ENCODE measurements at places on chromosomes 7 and 10.

DNA sequence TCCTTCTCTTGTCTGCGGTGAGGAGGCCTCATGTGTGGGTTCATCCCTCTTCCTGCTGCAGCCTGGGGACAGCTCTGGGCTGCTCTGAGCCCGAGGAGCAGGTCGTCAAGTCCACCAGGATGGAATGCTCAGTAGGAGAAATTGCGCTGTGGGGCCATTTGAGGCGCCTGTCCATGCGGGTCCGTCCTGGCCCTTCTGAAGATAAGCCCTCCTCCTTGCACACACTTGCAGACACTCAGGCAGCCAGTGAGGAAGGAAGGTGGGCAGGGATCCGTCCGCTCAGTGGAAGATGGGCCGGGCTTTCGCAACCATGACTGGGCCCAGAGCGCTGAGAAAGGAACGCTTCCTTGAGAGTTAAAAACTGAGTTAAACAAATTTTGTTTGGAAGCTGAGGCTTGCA, 356.8 kb downstream of the GLRX3 start:
- DNase-seq, result no peak

DNA sequence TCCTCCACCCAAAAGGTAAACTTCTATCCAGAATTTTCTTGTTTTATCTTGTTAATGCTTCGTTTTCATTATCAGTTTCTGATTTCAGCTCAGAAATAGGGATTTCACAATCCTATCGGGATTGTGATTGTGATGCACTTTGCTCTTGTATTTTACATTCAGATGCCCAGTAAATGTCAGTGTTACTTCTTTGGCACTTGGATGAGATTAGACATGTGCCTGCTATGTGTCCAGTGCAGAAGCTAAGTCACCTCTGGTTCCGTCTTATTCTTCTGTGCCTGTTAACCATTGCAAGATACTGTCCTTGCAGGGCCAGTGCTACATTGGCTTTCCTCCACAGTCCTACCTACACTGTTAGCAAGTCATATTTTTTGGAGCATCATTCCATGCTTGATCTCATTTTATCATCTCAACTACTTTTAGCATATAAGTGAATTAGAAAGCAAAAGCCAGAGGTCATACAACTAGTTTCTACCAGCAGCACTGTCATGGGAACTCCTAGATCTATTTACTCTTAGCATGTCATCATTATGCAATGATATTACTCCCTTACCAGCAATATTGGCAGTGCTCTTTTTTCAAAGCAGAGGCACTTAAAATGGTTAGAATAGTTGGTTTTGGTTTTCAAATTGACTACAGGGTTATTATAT, 26.7 kb downstream of the ZNF277 start:
- DNase-seq, result no peak

DNA sequence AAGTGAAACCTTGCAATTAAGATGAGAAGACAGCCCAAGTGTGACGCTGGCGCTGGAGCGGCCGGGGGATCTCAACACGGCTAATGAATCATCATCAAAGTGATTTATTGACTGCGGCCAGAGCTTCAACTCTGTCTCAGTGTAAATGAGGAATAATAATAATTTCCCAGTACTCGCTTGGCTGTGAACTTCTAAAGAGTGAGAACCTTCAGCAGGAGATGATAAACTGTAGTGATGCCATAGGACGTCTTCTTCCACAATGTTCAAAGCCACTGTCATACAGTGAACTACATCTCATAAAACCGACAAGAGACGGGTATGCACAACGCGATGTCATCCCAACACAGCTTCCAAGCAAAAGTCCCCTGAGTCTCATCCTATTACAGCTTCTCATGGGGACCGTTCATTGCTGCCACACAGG, 123.6 kb upstream of the NOBOX start:
- DNase-seq, result no peak

DNA sequence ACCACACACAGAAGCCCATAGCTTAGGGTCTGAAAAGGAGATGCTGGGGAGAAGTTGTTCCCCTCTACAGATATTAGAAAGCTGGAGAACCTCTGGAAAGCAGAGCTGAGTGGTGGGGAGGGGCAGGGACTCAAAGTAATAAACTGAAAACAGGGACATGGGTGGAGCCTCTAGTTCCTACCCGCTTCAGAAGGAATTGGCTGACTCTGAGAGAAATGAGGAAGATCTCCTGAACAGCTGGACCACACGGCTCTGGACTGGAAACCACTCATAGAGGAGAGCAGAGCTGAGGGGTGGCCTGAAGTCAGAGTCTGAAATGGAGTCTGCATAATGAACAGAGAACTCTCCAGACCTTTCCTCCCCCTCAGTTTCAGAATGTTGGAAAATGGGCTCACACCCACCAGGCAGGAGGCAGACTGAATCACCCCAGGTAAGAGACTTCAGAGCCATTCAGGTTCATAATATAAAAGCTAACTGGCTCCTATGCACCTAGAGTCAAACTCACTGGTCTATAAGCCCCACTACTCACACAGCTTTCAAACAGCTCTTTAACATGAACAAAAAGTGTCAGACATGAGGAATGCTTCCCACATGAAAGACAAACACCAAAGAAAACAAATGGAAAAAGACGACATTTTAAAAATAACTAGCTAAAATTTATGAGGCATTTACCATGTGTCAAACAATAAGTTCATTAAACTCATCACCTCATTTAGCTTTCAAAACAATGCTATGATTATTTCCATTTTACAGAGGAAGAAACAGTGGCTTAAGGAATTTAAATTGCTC, 68.1 kb downstream of the RNF216 start:
- DNase-seq, result no peak

DNA sequence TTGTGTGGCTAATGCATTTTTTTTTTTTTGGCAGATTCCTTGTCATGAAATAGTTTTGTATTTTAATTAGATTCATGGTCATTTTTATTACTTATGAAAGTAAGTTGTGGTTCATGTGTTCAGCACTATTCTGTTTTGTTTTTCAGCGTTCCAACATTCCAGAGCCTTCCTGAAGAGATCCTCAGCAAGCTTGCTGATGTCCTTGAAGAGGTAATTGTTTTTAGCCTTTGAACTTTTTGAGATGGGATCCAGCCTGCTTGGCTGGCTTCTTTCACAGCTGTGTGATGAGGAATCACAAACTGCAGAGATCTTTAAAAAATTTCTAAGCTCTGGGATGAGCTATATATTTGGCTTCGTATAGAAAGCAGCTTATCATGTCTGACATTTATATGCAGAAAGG, 208.0 kb upstream of the CSTF2T start:
- DNase-seq, result no peak

GRCh38 chr7:95972523-95972922, 200.2 kb downstream of the DYNC1I1 start:
- no peak for DNase-seq

DNA sequence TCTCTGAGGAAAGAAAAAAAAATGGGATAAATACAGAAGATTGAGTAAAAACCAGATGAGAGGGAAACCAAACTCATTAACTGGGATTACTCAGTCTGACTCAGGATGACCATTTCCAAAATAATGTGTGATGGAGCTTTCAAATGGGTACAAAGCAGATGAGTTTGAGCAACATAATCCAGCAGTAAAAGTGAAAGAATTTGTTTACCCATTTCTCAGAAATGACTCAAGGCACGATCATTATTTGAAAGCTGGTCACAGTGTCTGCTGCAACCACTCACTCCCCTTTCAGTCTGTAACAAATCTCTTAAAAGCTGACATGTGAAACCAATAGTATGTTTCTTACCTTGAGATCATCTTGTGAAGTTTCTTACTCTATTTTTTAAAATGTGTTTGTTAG, 104.7 kb upstream of the KLF14 start:
- peak; percentile 66 for DNase-seq

DNA sequence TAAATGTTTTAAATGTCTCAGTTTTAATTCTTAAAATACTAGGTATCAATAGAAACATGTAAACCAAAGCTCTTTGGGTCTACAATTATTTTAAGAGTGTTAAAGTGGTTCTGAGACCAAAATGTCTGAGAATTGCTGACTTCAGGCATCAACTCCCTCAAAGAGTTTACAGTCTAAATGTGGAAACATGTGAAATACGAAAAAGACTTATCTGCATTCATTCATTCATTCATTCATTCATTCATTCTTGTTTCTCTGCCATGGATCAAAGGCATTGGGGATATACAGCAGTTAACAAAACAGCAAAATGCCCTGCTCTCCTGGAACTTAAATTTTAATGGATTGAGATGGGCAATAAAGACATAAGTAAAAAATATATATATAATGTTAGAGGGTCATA, 69.8 kb downstream of the BLNK start:
- no peak for DNase-seq

- DNase-seq, result no peak
Observed at GRCh38 chr10:79358811-79359210, 11.5 kb downstream of the PPIF start.

GRCh38 chr10:63703740-63704345, 182.6 kb downstream of the REEP3 start:
- no peak for DNase-seq

- no peak for DNase-seq
Observed at GRCh38 chr10:49363309-49364031, 32.4 kb downstream of the DRGX start.

GRCh38 chr7:36820527-36821170, 96.4 kb upstream of the AOAH start:
- DNase-seq, result peak; percentile 16

- DNase-seq, result no peak
Observed at GRCh38 chr7:159240962-159241361, 96.3 kb upstream of the VIPR2 start.

DNA sequence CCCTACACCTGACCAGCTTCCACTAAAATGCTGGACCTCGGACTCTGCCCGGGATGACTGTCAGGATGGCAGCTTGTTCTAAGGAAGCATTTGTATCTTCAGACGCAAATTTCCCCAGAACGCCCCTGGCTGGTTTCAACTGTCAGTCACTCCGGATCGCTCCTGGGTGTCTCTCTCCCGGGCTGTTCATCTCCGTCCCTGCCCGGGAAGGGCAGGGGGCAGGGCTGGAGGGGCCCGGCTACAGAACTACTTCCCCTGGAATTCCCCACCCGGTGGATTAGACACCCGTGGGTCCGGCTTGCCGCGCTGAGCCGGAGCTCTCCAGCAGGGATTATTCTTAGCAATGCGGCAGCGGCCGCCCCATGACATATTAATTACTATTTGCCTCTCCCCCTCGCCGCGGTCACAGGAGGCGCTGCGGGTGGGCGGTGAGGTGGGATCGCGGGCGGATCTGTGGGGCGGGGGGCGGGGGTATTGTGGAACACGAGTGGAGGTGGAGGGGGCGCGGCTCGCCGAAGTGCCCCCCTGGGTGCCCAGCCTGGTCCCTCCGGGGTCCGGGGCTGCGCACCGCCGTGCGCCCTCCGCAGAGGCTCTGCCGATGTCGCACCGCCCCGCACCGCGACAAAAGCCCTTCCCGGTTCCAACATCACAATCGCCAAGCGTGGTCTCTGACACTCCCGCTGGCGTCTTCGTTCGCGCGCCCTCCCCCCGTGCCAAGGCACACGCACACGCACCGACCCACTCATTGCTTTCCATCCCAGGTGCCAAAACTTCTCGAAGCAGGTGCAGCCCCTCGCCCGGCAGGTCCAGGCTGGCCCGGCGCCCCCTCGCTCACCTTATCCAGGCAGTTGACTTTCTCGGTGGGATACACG, 276.1 kb upstream of the NEBL start:
- DNase-seq, result no peak

GRCh38 chr7:135929249-135929648, 47.9 kb downstream of the MTPN start:
- no peak for DNase-seq
